NCI-H82 (cell line): ENCODE measurements at places on chromosomes 3 and 15.

DNA sequence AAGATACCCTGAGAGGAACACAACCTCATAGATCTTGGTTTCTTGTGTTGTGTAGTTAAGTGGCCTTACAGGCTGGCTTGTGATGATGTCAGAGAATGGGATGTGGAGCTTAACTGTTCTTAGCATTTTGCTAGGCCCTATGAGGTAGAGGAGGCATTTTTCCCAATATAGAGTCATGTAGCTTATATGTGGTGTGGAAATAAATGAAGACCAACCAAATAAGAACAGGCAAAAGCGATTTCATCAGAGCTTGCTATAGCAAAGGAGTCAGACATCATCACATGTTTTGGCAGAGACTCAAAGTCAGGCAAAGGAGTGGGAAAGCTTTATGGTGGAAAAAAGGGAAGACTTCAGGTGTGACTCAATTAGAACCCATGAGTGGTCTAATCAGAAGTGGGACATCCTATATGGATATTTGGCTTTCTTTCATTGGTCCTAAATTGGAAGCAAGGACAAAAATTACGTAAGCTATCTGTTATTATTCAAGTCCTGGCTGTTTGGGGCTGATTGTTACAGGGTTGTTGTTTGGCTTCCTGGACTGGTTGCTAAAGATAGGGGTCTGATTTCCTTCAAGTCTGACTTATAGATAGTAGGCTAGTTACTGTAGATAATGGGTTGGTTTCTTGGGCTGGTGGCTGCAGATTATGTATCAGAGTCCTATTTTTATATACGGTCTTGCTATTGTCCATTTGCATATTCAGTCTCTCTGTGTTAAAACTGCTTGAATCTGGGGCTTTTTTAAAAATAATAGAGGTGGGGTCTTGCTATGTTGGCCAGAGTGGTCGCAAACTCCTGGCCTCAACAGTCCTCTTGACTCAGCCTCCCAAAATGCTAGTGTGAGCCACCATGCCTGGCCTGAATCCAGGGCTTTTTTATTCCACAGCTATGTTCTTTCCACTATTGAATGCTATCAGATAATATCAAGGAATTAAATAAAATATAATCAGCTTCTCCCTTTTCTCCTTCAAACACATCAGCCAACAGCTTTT is 30.3 kb upstream of the SETD2 start:
- no peak for DNase-seq

GRCh38 chr3:123817413-123817812 is 66.7 kb downstream of the MYLK start:
- DNase-seq = no peak

DNA sequence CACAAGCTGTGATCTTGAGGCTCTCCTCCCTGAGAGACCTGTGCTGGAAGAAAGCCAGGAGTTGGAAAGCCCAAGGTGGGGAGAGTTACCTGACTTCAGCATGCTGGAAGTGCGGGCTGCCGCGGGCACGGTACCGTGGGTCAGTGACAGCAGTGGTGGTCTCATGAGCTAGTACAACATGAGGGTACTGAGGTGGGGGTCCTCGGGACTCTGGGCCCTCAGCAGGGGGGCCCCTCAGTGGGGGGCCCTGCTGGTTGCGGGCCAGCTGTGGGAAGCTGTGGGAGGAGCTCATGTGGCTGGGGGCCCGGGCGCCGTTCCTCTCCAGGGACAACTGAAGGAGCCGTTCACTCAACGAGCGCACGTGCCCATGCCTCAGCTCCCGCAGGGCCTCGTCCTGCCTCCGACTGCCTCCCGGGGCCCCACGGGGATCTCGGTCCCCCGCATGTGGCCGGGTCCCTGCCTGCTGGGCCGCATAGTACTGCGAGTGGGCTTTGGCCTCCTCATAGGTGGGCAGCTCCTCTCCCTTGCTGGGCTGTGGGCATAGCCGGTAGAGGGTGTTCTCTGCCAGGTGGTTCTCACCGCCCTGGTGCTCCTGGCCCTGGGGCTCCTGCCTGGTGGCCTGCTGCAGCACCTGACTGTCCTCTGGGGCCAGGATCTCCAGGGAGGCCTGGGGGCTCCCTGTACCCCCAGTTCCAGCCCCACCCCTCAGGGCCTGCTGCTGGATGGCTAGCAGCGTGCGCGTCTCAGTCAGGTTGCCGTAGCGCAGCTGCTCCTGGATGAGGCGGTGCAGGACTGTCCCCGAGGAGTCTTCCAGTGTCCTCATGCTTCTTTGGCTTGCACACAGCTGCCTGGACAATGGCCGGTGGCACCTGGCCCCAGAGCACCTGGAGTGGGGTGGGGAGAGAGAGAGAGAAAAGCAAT is 3.4 kb downstream of the AMOTL2 start:
- DNase-seq = no peak

- DNase-seq = no peak
These were observed 1.0 kb downstream of the LYSMD4 start for GRCh38 chr15:99732124-99732750.

DNA sequence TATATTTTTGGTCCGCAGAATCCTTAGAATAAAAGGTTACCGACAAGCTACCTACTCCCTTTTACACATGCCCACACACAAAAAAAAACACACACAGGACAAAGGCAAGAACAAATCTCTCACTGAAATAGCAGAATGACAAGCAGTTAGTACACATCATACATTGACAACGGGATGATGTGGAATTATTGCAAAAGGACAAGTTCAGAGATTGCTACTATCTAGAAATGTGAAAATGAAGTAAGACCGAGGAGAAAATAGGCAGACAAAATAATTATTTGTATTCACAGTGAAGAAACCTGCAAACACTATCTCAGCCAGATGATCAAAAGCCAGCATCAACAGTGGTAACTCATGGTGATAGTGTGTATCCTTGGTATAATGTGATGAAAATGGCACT is 112.2 kb upstream of the C3orf80 start:
- no peak for DNase-seq

DNA sequence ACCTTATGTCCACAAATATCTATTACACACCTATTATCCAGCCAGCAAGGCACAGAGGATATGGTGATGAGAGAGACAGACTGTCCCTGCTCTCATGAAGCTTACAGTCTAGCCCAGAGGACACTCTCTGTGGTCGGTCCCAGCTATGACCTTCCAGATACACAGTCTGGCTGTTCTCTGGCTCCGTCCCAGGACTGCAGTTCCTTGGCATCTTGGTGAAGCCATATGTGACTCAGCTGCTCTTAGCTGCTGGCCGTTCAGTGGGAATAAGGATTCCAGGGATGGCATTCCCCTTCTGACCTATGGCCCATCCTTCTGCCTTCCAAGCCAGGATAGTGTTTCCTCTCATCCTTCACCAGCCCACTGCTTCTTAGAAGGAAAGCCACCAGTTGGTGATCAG is 30.8 kb downstream of the MEX3B start:
- no peak for DNase-seq

GRCh38 chr15:63079947-63080626 is 37.5 kb downstream of the TPM1 start:
- no peak for DNase-seq

DNA sequence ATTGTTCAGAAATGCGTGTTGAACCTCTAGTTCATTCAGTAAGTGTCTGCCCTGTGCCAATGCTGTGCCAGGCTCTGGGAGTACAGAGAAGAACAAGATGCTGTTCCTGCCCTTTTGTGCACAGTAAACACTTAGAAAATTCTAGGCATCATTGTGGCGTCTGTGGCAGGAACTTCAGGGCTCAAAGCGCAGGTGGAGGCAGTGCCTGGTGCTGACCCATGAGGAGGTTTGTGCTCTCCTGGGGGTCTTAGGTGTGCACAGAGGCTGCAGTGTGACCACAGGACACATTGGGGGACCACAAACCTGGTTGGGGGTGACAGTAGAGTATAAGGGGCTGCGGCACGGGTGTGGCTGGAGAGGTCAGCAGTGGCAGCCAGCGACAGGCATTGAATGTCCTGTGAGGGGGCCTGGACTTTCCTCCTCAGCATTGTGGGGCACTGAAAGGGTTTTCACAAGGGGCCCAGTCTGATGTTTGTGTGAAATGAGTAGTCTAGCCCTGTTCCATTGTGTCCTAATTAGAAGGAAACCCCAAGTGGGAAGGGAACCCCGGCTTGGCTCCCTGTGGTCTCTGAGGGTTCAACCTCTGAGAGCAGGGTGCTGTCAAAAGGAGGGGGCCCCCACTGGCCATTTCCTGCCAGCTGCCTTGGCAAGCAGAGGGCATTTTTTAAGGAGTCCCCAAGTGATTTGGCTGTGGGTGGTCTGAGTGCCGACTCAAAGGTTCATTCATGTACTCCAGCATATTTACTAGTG is 20.9 kb downstream of the MRAS start:
- no peak for DNase-seq

DNA sequence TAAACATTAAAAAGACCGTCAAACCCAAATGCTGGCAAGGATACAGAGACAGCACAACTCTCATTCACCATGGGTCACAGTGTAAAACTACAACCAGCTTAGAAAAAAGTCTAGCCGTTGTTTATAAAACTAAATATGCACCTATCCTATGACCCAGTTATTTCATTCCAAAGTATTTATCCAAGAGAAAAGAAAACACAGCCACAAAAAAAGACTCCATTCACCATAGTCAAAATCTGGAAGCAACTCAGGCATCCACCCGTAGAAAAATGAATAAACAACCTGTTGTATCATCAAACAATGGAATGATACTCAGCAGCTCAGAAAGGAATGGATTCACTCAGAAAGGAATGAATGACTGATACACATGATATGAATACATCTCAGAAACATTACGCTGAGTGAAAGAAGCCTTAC is 28.6 kb downstream of the PLD1 start:
- no peak for DNase-seq

- DNase-seq = peak; percentile 79
These were observed 985 bp downstream of the TRPC1 start for GRCh38 chr3:142724682-142725356.

- no peak for DNase-seq
These were observed 72.6 kb downstream of the ST6GAL1 start for GRCh38 chr3:187002915-187003314.

- no peak for DNase-seq
These were observed 2.3 kb upstream of the TGFBR2 start for GRCh38 chr3:30604093-30604492.

DNA sequence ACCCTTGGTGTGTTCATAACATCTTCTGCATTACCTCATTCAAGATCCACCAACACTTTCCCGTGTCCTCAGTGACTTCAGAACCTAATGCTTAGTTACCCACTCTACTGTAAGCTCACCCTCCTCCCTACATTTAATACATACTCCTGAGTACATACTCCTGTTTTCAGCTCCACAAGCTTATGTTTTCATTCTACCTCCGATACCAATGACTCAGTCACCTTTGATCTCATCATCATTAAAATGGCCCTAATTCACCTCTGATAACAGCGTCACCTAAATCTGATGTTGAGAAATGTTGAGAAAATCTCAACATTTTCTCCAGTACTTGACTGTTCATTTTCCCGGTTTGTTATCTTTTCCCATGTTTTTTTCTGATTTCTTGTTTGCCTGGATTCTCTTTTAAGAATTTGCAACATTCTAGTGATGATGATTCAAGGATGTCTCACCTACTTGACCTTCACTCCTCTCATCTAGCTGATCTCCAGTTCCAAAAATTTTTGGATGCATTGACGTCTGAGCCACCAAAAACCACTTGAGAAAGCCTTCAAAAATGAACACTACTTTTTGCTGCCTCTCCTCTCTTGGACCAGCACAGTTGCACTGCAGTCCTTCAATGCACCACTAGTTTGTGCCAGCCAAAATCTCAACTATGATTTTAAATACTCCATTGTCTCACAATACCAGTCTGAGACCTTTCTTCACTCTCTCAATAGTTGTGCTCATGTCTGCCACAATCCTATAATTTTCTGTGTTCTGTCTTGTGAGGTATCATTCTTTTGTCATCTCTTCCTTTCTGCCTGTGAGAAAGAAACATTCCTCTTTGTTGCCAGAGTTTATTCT is 220.7 kb upstream of the SEMA6D start:
- DNase-seq = no peak

GRCh38 chr3:188948281-188948996 is 223.3 kb upstream of the TPRG1 start:
- DNase-seq = no peak

GRCh38 chr3:120370463-120370862 is 21.3 kb upstream of the LRRC58 start:
- no peak for DNase-seq

DNA sequence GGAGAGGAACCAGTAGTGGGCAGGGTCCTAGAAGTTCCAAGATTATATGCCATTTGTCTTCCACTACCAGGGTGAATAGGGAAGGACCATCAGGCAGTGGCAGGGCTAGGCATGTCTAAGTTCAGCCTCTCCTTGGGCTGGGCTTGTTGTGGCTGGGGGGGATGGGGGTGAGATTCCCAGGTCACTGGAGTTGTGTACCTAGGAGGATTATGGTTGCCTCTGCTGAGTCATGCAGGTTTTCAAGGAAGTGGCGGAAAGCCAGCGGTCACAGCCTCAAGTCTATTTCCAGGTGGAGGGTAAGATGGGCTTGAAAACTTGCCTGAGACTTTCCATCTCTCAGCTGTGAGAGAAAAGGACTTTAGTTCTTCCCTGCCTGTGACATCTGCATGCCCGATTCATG is 1407.1 kb downstream of the SI start:
- no peak for DNase-seq

DNA sequence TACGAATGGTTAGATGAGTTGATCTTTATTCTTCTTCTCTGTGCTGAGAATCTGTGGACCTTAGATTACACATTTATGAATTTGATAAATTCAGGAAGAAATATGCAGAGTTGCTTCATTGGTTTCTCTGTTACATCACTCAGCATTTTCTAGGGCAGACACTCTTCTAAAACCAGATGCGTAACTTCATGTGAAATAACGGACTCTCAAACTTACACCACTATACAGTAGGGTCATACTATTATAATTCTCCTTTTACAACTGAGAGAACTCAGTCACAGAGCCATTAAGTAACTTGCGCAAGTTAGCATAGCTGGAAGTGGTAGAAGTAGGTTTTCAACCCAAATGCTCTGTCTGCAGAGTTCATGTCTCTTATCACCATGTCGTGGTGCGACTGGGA is 5.7 kb downstream of the TMEM207 start:
- DNase-seq = no peak

- DNase-seq = no peak
These were observed 327.3 kb downstream of the OTOL1 start for GRCh38 chr3:161823910-161824309.

GRCh38 chr3:52277972-52278509 is 408 bp downstream of the WDR82 start:
- peak; percentile 42 for DNase-seq

DNA sequence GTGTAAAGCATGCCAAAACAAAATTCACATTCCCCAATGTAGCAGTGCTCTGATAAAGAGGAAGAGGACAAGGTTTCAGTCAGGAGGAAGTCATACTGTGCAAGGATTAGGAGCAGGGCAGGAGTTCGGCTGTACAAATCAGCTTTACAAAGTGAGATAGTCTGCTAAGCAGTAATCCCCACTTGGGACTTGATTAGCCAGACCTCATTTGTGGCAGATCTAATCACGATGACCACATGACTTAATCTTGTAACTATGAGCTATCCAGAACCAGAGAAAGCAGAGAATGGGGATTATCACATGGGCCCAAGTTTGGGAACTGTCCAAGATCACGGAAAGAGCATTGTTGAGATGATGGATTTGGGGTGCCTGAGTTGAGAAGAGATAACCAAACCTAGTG is 7.8 kb downstream of the DCBLD2 start:
- DNase-seq = peak; percentile 97

GRCh38 chr3:186268616-186269448 is 93.2 kb downstream of the DGKG start:
- peak; percentile 56 for DNase-seq

GRCh38 chr3:187748050-187748481 is 2.8 kb upstream of the BCL6 start:
- peak; percentile 90 for DNase-seq
